ENCODE measurements at places on chromosomes 3 and 15.

DNA sequence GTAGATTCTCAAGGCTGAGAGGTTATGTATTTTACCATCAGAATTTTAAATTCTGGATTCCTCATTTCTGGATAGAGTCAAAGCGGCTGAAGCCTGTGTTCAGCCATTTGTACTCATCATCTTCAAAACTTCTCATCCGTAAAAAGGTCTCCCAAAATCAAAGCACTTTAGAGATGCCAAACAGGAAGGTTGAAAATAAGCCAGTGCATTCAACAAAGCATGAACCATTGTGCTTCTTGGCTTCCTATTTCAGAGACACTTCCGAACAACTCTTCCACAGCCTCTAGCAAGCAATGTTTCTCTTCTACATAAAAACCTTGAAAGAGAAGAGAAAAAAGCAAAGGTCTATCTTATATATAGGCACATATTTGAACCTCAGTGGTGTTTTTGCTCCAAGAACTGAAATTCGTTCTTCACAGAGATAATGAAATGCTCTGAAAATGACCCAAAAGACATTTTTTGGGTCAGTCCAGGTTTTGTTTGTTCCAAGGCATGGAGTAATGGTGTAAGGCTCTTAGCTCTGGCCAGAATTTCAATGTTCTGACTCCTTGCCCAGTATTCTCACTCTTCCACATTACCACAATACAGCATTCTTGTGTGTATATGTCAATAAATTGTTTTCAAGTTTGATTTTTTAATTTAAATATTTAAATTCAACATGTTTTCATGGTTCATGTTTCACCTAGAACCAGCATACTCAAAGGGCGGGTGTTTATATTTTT is 163.1 kb downstream of the STAC start:
- no peak for DNase-seq

- DNase-seq = peak; percentile 11
Observed at GRCh38 chr15:80755885-80756284, 23.3 kb upstream of the CEMIP start.

DNA sequence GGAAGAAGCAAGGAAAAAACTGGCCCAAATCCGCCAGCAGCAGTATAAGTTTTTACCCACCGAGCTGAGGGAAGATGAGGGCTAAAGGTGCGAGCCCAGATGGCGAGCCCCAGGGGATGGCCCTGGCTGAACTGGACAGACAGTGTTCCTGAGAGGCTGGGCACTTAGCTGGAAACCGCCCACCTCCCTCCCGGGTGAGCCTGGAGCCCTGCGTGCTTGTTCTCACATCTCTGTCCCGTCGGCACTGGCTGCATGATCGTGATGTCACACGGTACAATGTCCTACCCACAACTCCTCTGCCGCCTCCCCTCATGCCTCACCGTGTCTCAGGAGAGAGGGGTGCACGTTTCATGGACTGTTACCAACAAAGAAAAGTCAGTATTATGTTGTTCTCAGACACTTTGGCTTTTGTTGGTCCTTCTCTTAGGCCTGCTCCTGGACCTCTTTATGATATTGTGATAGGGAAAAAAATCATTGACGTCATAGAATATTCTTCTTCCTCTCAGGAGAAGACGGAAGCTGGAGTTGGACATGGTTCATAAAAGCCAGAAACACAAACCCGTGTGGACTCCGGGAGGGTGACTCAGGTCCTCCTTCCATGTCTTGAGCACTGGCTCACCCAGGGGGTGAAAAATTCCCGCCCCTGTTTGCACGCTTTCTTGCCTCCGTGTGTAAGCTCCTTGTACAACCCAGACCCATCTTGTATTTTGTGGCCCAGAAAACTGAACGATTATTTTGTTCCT is 201.8 kb upstream of the TPM1 start:
- DNase-seq = no peak

- DNase-seq = no peak
Observed at GRCh38 chr3:11739706-11740105, 96.0 kb upstream of the VGLL4 start.

DNA sequence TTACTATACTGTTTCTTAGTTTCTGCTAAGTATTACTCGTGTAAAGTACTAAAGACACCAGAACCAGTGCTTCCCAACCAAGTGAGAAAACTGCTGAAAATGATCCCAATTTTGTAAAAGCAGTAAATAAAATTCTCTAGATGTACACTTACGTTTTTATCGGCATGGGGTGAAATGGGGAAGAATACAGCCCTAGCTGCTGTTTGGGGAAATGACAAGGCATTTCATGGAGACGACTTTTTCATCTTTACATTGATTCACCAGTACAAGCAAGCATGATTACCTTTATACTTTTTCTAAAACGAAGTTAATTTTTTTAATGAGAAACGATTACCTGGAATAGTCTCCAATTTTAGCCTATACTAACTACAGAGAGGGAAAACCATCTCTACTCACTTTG is 1.4 kb downstream of the PSMD6 start:
- peak; percentile 4 for DNase-seq

- no peak for DNase-seq
Observed at GRCh38 chr3:191476066-191476772, 15.3 kb downstream of the PYDC2 start.

DNA sequence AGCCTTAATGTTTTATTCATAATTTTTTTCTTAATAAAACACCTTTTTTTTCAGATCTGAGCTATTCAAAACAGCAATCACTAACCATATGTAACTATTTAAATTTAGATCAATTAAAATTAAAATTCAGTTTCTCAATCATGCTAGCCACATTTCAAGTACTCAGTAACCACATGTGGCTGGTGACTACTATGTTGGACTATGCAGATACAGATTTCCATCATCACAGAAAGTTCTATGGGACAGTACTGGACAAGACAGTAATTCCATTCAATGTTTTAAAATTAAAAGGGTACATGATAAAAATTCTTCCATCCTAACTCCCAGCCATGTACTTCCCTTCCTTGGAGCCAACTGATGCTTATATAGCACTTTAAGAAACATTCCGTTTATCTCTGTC is 119.3 kb downstream of the GLDN start:
- no peak for DNase-seq

DNA sequence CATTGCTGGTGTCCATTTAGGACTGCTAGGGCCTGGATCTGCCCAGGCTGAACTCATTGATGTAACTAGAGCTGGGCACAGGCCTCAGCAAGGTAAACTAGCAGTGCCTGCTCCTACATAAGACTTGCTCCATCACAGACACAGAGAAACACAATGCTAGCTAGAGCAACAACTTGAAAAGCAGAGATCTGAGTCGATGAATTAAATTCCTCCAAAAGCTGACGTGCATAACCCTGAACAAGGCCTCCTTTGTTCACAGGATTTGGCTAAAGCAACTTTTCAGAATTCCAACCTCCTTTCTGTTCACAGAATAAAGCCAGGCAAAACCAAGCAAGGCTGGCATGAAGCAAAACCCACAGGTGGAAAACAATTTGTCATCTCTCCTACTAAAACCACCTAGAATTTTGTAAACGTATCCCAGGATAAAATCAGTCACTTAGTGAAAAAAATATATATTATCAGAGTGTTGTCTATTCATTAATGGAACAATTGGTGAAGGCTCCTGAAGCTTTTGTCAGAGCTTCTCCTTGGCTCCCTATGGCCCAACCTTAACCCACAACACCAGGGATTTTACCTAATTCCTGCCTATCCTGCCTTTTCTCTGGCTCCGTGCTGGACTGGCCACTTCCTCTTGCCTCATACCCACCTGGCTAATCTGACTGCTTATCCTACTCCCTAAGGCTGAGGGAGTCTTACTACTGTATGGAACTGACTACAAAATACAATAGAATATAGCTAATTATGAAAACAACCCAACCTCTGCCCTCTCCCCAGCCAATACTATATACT is 39.9 kb downstream of the PLCH1 start:
- DNase-seq = no peak

GRCh38 chr3:16106050-16106449 is 68.4 kb upstream of the GALNT15 start:
- DNase-seq = no peak

- no peak for DNase-seq
Observed at GRCh38 chr3:182179631-182180030, 467.9 kb downstream of the SOX2 start.

GRCh38 chr3:44501971-44502370 is 24.5 kb upstream of the ZNF445 start:
- no peak for DNase-seq

GRCh38 chr3:131174752-131175151 is 148.1 kb downstream of the NEK11 start:
- peak; percentile 56 for DNase-seq

- no peak for DNase-seq
Observed at GRCh38 chr15:40477642-40478327, 7.0 kb downstream of the CHST14 start.

GRCh38 chr15:90138071-90138833 is 36.0 kb upstream of the IDH2 start:
- DNase-seq = no peak

DNA sequence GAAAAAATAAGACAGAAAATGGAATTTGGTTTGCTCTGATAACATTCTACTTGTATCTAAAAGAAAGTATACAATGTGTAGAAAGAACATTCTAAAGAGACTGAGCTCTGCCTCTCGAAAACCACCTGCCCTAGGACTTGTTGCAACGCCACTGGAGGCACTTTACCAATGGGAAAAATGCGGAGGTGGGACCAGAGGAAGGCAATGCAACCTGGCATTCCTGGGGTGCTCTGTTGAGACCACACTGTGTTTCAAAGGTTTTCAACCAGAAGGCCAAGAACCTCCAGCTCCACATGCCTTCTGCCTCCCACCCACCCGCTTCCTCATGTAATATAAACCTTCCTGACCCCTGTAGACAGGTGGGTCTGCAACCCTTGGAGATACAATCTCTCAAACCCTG is 4.5 kb downstream of the PROK2 start:
- DNase-seq = no peak

- no peak for DNase-seq
Observed at GRCh38 chr15:67826717-67827561, 1.6 kb downstream of the SKOR1 start.

- no peak for DNase-seq
Observed at GRCh38 chr15:68574629-68575028, 4.2 kb upstream of the CORO2B start.

DNA sequence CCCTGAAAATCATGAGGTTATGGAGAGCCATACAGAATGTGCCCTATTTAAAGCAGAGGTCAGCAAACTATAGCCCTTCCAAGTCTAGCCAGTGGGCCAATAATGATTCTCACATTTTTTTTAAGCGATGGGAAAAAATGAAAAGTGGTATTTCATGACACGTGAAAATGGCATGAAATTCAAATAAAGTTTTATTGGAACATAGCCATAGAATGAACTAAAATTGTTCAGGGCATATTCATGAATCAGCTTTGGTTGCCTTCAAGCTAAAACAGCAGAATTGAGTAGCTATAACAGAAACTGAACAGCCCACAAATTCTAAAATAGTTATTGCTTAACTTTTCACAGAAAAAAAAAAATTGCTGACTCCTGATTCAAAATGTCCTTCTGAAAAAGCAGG is 104.5 kb downstream of the TFG start:
- no peak for DNase-seq

DNA sequence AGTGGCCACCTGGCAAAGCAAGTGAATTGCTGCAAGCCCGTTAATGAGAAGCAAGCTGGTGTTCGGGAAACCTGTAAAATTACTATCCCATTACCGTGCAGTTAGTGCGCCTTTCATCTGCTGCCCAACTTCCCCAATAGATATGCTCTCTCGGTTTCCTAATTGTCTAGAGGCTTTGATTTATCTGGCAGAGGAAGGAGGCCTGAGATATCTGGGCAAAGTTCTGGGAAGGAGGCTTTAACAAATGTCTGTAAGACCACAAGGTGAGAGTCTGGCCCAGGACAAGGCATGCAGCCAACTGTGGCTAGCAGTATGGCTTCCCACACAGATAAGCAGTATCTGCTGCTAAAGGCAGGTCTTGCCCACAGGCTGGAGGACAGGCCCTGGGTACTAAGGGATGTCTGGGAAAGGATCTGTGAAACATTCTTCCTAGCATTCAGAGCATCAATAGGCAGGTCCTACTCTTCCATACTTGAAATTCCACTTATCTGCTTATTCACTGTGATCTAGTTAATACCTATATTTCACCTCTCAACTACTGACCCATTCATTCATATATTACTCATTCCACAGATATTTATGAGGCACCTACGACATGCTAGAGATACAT is 130.0 kb upstream of the SLC2A2 start:
- DNase-seq = no peak

GRCh38 chr3:196968233-196969133 is at the start of gene PIGZ:
Gene PIGZ, minus strand, starts transcription at chr3:196968833. Its CDS starts 16,802 bp downstream, at chr3:196952031.
- DNase-seq = peak; percentile 58

DNA sequence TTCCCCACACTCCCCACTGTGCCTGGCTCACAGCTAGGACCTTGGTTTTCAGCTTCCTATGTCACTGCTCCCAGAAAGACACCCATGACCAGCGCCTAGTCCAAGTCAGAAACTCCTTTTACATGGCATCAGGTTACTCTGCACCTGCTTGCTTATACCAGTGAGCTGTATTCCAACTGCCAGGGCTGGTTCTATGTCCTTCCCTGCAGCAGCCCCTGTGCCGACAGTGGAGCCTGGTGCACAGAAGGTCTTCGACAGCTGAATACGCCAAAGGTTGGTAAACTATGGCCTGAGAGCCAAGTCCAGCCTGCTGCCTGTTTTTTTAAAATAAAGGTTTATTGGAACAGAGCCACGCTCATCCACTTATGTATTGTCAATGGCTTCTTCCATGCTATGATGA is 102.5 kb downstream of the IQSEC1 start:
- DNase-seq = no peak

GRCh38 chr3:39519554-39520288 is 52.2 kb downstream of the MOBP start:
- no peak for DNase-seq

DNA sequence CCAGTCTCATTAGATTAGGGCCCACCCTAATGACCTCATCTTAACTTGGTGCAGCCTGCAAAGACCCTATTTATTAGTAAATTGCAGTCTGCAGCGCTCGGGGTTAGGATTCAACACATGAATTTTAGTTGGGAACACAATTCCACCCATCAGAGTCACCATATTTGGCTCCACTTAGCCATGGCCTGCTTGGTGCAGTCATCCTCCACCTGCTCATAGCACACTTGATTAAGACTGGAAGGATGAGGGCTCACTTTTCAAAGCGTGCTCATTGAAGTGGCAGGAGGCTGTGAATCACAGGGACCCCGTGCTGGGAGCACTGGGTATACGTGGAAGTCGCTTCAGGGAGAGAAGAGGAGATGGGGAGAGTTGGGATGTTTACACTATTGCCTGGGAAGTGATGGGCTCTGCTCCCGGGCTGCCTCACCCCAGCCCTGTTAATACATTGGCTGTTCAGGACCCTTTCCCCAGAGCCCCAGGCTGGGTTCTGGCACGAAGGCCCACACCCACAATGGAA is 68.2 kb downstream of the ASB7 start:
- DNase-seq = no peak

- no peak for DNase-seq
Observed at GRCh38 chr3:17469520-17469919, 272.9 kb downstream of the TBC1D5 start.

- DNase-seq = no peak
Observed at GRCh38 chr3:112794622-112795172, 52.0 kb downstream of the CD200R1L start.

- DNase-seq = no peak
Observed at GRCh38 chr3:24020036-24020691, 75.1 kb downstream of the NR1D2 start.

All from activated CD4-positive, alpha-beta T cell treated with anti-CD3 and anti-CD28 coated beads, Interleukin-2, Interleukin-6, amounts not matched to agents 100 ng/mL and 50 ng/mL, durations not matched to agents 16 hours and 8 hours (primary cell).